CD8-positive, alpha-beta memory T cell (primary cell): ENCODE measurements at places on chromosomes 4 and X. TPM values are rescaled to one million over a fixed set of nuclear protein-coding genes. Genes with fewer than 3 reads are reported as not detected.

DNA sequence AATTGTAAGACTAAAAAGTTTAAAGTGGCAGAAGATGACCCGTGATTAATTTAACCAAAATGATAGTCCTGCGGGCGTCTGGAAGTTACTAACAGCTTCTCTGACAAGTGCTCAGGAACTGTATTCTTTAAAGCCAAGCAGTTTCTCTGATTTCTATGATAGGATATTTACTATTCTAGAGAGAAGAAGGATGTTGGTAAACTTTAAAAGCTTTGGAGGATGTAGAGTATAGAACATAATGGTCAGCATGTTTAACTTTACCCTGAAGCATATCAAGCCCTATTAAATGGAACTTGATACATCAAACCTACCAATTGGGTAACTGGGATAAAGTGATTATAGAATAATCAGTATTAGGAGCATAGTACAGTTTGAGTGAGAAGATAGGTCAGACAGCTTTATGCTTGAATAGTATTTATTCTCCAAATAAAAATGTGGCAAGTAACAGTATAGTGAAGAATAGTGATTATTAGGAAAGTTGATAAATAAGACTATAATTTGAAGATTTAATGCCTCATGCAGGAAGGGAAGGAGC, 1.8 kb downstream of the STIM2 start:
- DNase-seq, result no peak

DNA sequence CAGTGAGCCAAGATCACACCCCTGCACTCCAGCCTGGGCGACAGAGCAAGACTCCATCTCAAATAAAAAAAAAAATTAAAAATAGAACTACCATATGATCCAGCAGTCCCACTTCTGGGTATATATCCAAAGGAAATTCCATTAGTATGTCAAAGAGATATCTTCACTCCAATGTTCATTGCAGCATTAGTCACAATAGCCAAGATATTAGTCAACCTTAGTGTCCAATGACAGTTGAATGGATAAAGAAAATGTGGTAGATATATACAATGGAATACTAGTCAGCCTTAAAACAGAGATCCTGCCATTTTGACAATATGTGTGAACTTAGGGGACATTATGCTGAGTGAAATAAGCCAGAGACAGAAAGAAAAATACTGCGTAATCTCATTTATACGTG, 49.4 kb downstream of the C4orf46 start:
- no peak for DNase-seq

The FRAS1 gene
- total RNA-seq, result not detected

- DNase-seq, result no peak
These were observed 11.8 kb downstream of the MOB1B start for GRCh38 chr4:70914000-70914399.

GRCh38 chr4:147717878-147718277, 14.0 kb upstream of the ARHGAP10 start:
- no peak for DNase-seq

DNA sequence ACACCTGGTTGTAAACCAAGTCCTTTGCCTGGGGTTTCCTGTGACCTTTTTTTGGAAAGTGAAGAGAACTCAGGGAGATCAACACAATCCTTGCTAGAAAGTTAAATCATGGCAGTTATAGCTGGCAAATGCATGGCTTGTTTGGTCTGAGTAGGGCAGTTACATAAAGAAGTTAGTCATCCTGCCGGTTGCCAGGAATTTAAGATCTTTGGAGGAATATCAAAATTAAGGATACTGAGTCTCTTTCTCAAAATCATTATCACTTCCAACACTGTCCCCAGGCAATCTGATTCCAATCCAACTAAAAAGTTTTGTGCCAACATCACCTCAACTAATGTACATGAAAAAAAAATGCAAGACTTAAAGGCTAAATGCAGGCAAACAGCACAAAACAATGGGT, 40.3 kb downstream of the C4orf54 start:
- no peak for DNase-seq

The MAGEA10 gene
- not detected for total RNA-seq

DNA sequence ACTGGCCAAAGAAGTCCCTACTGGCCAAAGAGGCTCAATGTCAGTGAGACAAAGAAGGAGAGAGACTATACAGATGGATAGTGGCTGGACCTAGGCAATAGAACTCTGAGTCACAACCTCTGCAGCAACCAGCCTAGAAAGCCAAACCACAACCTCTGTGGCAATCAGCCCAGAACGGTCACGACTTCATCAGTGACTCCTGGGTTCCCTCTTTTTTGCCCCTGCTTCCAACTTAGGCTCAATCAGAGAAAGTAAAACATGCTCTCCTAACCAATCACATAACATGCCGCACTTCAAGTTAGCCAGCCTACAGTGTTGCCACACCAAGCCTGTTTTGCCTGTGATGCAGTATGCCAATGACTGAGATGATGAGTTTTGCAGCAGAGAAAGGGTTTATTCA, 203.4 kb downstream of the ANAPC10 start:
- DNase-seq, result no peak

The CTAG1A gene
- not detected for total RNA-seq

The MMRN1 gene
- not detected for total RNA-seq

DNA sequence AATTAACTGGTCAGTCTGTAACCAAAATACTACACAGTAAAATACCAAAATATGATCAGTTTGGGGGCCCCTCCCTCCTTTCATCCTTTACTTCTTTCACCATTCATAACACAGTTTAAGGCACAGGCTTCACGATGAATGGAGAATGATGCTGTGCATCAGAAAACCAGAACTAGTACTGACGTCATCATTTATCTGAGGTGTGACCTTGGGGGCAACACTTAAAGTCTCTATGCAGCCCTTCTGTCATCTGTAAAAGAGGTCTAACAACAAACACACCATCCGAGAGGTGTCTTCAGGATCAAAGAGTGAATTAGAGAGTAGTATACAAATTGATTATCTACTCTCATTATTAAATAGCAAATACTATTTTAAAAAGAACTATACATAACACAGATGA, 135.4 kb downstream of the SH3KBP1 start:
- no peak for DNase-seq

GRCh38 chr4:94603170-94603747, 151.5 kb downstream of the PDLIM5 start:
- DNase-seq, result no peak

DNA sequence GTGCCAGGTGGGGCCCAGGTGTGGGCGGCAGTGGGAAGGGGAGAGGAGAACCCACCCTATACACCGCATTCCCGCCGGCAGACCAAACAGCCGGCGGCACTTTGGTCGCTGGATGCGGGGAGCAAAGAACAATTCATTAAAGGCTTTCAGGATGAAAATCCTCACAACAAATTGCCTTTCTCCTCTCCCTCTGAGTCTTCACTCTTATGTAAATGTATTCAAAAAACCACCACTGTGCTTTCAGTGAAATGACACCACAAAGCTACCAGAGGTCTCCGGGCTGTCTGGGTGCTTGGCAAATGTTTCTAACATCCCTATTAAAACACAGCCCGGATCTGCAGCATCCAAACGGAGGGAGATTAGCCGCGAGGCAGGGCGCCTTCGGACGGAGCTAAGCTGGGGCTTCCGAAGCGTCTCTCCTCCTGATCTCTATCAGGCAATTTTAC, 171.8 kb upstream of the TBL1X start:
- DNase-seq, result no peak

GRCh38 chr4:3612281-3612680, 80.1 kb upstream of the LRPAP1 start:
- no peak for DNase-seq

The CLNK gene
- total RNA-seq, result 0.31 TPM

- no peak for DNase-seq
These were observed 13.1 kb downstream of the GPKOW start for GRCh38 chrX:49110417-49110816.

- no peak for DNase-seq
These were observed 13.6 kb upstream of the TDO2 start for GRCh38 chr4:155889946-155890345.

DNA sequence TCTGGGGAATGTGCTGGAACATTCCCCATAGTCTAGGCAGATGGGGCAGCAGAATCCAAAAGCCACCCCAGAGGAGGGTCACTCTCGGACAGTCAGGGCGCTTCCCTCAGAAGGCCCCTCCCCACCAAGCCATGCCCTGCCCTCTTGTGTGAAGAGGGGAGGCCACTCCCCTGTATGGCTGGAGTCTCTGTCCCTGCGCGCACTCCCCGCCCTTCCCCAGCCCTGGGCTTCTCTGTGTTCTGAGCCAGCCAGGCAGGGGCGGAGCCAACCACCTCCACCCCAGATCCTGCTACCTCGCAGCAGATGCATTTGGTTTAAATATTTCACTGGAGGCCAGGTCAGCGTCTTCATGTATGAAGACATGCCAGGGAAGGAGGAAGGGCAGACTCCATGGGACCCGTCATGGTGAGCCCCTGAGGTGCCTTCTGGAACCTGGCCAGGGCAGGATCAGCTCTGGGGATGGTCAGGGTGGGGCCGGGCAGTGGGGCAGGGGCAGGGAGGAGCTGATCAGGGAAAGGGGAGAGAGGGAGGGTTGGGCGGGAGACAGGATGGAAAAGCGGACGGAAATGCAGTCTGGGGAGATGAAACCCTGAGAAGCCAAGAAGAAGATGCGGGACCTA, 107.3 kb downstream of the ADRA2C start:
- DNase-seq, result no peak

GRCh38 chr4:146855761-146856160, 89.9 kb downstream of the TTC29 start:
- DNase-seq, result no peak

- no peak for DNase-seq
These were observed 261.1 kb upstream of the GATB start for GRCh38 chr4:152021788-152022438.

- DNase-seq, result no peak
These were observed 1.5 kb downstream of the SNCA start for GRCh38 chr4:89835413-89835812.

DNA sequence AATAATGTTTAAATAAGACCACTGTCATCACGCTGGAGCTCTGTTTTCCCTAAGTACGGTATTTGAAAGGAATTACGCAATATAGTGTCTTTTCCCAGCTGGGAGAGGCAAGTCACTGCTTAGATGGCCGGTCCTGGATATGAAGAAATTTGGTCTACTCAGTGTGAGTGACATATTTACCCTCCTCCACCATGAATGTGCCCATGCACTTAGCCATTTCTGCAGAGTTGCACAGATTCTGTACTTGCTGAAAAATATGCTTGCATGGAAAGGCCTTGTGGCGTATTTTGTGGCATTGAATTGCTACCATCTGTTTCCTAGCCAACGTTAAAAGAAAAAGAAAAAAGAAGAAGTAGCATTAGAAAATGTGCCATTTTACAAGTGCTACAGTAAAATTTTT, 73.1 kb downstream of the ADGRL3 start:
- DNase-seq, result no peak

DNA sequence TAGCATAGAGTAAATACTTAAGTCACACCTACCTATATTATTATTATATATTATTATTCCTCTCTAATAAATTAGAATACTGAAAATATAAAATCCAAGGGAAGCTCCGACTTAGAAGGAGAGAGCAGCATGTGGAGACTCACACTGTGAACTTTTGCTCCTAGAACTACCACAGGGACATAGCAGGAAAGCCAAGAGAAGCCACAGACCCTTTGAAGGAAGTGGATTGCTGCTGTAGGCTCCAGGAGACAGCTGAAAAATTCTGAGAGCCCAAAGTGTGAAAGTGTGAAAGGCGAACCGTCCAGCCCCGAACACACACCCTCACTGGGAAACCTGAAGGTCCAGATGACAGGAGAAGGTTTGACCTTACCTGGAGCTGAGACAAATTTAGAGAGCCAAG, 177.0 kb downstream of the FAM13A start:
- no peak for DNase-seq

DNA sequence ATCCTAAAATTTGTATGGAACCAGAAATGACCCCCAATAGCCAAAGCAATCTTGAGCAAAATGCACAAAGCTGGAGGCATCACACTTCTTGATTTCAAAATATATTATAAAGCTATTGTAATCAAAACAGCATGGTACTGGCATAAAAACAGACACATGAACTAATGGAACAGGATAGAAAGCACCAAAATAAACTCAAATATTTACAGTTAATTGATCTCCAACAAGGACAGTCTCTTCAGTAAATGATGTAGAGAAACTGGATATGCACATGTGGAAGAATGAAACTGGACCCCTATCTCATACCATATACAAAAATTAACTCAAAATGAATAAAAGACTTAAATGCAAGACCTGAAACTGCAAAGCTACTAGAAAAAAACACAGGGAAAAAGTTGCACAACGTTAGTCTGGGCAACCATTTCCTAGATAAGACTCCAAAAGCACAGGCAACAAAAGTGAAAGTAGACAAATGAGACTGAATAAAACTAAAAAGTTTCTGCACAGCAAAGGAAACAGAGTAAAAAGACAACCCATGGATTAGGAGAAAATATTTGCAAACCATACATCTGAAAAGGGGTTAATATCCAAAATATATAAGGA, 64.9 kb downstream of the CD99L2 start:
- no peak for DNase-seq

DNA sequence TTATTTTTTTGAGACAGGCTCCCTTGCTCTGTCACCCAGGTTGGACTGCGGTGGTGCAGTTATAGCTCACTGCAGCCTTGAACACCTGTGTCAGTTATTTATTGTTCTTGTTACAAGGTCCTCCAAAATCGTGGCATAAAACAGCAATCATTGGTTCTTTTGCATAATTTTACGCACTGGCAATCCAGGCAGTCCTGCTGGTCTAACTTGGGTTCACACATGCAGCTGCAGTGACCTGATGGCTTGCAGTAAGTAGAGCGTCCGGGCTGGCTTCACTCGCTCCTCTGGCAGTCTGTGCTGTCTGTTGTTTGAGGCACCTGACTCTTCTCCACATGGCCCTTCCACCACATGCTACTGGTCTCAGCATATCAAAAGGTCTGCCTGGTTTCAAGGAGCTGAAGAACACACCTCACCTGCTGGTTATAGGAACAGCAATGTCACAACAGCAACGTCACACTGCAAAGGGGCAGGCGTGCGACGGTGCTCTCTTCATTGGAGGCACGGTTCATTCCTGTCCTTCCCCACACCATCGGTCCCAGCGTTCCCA, 894.6 kb downstream of the TRIML1 start:
- no peak for DNase-seq

- no peak for DNase-seq
These were observed 11.1 kb downstream of the GASK1B start for GRCh38 chr4:158161551-158162354.

The BTC gene
- not detected for total RNA-seq

DNA sequence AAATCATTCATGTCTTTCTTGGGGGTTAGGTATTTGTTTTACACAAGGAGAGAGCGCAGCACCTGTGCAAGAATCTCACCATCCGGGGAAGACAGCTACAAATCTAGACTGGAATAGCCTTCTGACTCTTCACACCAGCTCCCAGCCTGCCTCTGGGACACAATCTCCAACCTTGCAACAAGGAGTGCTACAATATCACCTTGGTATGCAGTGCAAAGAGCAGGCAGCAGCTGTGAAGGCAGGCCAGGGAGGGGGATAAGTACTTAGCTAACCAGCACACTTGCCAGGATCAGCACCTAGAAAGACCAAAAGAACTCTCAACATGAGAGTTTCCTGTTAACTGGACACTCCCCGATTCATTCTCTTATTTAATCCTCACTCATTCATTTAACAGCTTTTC, 235.3 kb downstream of the AR start:
- DNase-seq, result no peak
